ENCODE measurements at places on chromosomes 7 and 10.

GRCh38 chr10:66680886-66681285, 244.9 kb upstream of the LRRTM3 start:
- no peak for DNase-seq

DNA sequence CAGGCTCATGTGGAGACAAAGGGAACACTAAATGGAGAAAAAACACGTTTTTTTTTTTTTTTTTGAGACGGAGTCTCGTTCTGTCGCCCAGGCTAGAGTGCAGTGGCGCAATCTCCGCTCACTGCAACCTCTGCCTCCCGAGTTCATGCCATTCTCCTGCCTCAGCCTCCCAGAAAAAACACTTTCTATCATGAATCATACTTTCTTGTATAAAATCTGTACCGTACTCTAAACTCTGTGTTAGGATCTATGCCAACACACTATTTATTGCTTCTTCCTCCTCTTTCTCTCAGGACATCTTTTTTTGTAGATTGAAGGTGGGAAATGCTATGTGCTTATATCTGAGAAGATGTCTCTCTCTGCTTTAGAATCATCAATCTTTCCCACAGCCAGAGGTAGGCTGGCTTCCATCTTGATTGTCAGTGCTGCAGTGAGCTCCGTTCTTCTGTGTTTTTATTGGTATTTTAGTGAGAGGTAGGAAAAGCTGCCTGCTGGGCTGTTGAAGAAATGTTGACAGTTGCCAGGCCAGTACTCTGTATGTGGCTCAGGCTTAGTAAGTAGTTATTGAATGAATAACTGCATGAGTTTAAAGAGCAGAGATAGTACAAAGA, 101.1 kb downstream of the GPR85 start:
- no peak for DNase-seq

DNA sequence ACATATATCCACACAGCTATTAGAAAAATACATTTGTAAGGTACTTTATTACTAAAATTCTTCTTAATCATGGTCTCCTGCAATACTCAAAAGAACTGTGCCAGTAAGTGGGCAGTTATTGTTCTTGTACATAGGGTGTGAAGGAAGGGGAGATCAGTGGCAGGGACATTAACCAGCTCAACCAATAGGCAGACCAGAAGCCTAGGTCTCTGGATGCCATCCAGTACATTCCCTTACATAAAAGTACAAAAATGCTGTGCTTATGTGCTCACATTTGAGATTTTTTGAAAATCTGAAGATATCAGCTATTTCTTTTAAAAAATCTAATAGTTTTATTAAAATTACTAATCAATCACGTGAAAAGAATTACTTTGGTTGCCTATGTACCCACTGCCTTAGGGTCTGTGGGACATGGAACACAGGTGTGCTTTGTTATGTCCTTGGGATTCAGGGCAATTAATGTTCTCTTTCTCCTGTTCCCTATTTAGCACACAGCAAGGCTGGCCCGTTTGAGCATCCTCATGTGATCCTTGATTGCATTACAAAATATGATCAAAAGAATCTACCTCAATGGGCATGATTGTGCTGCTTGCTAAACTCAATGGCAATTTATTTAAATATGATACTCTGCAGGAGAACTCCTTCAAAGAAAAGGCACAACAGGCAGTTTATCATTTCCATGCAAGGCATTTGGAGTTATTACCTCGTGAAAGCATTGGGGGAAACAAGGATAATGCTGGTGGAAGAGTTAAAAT, 22.7 kb downstream of the TWIST1 start:
- DNase-seq: no peak

DNA sequence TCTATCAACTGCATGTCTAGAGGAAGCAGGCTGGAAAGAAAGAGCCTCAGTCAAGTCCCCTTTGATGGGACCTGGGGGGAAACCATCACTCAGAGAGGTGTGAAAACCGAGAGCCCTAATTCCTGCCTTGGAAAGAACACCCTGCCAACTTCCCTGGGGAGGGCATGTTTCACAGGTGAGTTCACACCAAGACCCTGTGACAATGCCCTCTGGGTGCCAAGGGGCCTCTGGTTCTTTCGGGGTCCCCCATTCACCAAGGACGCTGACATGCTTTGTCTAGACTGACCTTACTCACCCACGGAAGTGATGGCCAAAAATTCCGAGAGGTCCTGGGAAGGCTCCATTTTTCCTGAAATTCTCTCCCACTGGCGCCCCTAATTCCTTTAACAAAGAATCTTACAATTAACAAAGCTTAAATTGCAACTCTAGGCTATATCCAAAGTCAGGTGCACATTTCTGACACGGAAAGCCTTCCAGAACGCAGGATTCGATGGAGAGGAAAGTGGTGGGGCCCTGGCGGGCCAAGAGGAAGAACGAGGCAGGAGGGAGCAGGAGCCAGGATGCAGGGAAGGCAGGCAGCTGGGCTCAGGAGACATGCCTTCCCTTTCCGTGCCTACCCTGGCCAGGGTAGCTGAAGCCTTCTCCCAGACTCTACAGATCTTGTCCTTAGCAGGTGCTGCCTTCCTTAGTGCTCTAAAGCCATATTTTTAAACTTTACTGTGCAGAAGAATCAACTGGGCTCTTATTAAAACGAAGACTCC, 23.7 kb downstream of the VSTM4 start:
- DNase-seq: no peak

DNA sequence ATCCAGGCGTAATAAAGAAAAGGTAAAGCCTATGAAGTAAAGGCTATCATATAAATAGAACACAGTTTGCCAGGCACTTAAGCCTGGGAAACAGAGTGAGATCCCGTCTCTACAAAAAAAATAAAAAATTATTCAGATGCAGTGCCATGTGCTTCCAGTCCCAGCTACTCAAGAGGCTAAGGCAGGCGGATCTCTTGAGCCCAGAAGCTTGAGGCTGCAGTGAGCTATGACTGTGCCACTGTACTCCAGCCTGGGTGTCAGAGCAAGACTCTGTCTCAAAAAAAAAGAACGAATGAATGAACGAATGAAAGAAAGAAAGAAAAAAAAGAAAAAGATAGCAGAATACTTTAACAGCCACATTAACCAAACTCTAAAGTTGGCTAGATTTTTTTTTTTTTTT, 67.2 kb upstream of the MRLN start:
- DNase-seq: no peak

GRCh38 chr10:124476043-124476725, 14.6 kb downstream of the LHPP start:
- no peak for DNase-seq
